ENCODE measurements at places on chromosomes 12 and 14. TPM values are rescaled to one million over a fixed set of nuclear protein-coding genes. Genes with fewer than 3 reads are reported as not detected.
A peak's percentile ranks its signal among the peaks of the same experiment; 100 is the strongest.

Gene RNASE3
- total RNA-seq, result not detected

DNA sequence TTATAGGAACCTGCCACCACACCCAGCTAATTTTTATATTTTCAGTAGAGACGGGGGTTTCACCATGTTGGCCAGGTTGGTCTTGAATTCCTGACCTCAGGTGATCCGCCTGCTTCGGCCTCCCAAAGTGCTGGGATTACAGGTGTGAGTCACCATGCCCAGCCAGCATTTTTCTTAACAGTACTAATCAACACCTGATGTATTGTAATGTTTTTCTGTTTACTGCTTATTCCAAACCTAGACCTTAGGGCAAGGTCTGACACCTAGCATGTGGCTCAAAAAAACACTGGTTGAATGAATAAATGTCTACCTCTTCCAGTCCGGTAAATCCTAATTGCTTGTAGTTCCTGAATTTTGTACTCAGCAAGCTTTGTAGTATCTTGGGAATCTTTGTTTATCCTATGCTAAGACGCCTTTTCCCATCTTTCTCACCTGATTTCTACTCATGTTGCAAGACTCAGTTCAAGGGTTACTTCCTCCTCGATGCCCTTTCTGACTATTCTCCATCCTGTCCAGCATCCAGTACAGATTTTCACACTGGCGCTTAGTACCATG lies 2.8 kb downstream of the PAN2 start:
- peaks cover 29% of the 10 kb centered on the region for H3K4me1 ChIP-seq
- no peak overlapping the region for H3K27ac ChIP-seq
- no peak for DNase-seq
- H3K27me3 ChIP-seq, result no peaks in the 10 kb centered on the region
- H3K4me3 ChIP-seq, result no peak overlapping the region

- H3K27me3 ChIP-seq, result peaks cover 2% of the 10 kb centered on the region
- DNase-seq, result no peak
- no peak overlapping the region for H3K4me3 ChIP-seq
- H3K27ac ChIP-seq, result no peak overlapping the region
Observed at GRCh38 chr14:99892406-99892805, 99.2 kb downstream of the EML1 start.

- DNase-seq, result peak; percentile 15
- H3K4me3 ChIP-seq, result no peak overlapping the region
- H3K27ac ChIP-seq, result no peak overlapping the region
- H3K27me3 ChIP-seq, result peaks cover 35% of the 10 kb centered on the region
Observed at GRCh38 chr12:94560431-94561221, 89.7 kb downstream of the TMCC3 start.

DNA sequence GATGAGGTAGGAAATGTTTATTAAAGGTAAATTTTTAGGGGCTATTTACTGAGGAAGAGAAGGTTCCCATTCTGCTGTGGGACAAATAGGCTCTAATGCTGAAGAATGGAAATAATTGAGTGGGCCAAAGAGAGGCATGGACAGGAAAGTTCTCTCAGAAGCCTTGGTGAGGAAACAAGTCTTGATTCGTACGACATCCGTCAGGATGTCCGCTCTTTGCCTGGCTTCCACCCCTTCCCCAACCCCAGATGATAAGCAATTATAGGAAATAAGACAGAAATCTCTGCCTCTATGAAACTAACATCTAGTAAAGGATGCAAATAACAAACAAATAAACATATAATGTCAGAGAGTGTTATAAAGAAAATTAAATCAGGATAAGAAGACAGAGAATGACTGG lies 91.7 kb upstream of the BCAT1 start:
- peaks cover 8% of the 10 kb centered on the region for H3K4me1 ChIP-seq
- H3K27me3 ChIP-seq, result peaks cover 7% of the 10 kb centered on the region
- H3K4me3 ChIP-seq, result no peak overlapping the region
- H3K27ac ChIP-seq, result no peak overlapping the region
